ENCODE measurements at places on chromosomes 11 and 22. TPM values are rescaled to one million over a fixed set of nuclear protein-coding genes. Genes with fewer than 3 reads are reported as not detected.

DNA sequence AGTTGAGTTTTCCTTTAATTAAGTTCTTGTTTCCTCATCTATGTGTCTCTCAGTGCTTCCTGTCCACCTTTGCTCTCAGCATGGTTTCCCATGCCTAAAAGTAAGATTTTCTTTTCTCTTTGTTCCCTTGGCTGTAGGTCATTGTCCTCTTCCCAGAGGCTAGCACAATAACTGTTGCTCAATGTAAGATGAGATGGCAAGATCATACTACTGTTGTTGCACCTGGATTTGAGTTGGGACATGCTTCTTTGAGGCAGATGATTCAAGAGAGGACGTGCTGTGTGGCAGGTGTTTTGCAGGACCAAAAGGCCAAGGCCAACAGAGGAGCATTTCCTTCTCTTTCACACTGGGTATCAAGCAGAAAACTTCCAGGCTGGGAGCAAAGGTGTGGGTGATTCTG, 11.3 kb upstream of the NELL1 start:
- no peak for DNase-seq

GRCh38 chr11:83681031-83681781, 395.0 kb upstream of the CCDC90B start:
- no peak for DNase-seq

DNA sequence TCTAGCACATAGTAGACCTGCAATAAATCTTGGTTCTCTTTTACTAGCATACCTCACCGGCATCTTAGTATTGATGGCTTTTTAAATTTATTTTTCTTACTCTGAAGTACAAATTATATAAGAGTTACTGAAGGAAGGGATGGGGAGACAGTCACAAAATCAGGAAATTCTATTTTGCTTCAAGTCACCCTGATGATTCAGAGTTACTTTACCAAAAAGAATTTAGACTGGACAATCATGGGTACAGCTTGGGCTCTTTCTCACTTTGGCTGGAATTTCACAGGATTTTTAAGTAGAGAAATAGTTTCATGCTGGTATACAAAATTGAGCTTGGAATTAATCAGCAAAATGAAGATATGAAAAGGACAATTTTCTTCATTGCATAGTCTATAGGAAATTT, 919.2 kb downstream of the METTL15 start:
- DNase-seq = no peak

DNA sequence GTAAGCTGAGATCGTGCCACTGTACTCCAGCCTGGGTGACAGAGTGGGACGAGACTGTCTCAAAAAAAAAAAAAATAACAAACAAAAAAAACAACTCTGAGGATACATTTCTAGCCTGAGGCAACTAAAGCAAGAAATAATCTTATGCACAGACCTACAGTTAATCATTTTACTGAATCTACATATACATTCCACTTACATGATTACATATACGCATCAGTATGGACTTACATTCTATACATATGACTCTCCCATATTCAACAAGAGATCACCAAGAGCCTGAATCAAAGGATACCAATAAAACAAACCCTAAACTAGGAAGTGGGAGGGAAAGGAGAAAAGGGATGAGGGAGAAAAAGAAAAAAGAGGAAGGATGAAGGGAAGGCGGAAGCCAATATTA, 1.1 kb downstream of the ALG8 start:
- DNase-seq = no peak

- DNase-seq = no peak
These were observed 56.6 kb upstream of the WNT7B start for GRCh38 chr22:46033256-46034200.

DNA sequence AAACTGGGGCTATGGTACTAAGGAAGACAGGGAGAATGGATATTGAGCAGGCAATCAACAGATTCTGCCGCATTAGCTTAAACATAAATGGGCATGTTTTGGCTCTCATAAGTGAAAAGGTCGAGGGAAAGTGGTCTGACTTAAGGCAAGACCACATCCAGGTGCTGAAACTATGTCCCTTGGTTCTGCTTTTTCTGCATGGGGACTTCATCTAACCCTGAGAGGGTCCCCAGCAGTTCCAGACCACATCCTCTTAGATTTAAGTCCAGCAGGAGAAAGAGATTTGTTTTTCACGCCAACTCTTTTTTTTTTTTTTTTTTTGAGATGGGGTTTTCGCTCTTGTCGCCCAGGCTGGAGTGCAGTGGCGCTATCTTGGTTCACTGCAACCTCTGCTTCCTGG, 5.5 kb downstream of the RPS6KA4 start:
- no peak for DNase-seq

- DNase-seq = no peak
These were observed 24.0 kb downstream of the F2 start for GRCh38 chr11:46743043-46743442.

DNA sequence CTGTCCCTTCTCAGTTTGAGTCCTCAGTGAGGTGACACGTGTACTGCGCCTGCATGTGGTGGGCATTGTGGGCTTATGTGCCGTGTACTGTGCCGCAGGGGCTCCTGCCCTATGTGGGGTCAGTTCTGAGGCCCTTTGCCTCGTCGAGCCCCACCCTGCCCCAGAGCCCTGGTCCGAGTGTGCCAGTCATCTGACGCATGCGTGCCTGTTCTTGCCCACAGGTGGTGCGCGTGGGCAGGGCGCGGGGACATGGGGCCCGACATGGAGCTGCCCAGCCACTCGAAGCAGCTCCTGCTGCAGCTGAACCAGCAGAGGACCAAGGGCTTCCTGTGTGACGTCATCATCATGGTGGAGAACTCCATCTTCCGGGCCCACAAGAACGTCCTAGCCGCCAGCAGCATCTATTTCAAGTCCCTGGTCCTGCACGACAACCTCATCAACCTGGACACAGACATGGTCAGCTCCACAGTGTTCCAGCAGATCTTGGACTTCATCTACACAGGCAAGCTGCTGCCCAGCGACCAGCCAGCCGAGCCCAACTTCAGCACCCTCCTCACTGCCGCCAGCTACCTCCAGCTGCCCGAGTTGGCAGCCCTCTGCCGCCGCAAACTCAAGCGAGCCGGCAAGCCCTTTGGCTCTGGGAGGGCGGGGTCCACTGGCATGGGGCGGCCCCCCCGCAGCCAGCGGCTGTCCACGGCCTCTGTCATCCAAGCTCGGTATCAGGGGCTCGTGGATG, 22.3 kb upstream of the TMEM191C start:
- no peak for DNase-seq

Gene PHETA2
- 0.07 TPM for polyA plus RNA-seq

DNA sequence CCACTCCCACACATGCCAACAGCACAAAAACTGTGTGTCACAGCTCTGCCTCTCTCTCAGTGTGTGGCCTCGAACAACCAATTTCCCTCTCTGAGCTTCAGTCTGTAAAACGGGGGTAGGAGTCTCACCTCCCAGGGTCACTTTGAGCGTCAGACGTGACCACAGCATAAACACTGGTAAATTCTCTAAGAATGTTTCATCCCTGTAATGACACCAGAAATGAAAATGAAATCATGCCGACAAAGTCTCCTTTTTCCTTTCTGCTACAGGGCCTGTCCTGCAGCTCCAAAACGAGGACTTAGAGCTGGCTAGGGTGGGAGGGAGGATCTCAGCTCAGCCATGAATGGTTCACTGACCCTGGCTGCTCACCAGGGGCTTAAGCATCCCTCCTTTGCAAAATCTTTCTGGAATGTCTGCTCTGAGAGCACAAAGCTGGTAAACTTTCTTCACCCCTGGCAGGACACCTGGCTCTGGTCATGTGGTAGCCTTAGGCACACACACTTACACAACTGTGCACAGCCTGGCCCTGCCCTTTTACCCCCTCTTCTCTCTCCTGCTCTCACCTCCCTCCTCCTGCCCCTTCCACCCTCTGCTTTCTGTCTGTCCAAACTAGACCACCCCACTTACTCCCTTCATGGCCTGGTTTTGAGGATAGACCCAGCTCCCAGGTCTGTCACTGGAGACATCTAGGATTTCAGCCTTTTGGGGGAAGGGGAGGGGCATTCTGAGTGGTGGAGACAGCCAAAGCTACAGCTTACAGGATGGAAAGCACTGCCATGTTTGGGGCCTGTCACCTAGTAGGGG, 12.3 kb upstream of the TSKU start:
- DNase-seq = no peak

Gene TCN1
- 5.1 TPM for polyA plus RNA-seq

GRCh38 chr11:21133722-21134121, 464.3 kb downstream of the NELL1 start:
- DNase-seq = no peak

DNA sequence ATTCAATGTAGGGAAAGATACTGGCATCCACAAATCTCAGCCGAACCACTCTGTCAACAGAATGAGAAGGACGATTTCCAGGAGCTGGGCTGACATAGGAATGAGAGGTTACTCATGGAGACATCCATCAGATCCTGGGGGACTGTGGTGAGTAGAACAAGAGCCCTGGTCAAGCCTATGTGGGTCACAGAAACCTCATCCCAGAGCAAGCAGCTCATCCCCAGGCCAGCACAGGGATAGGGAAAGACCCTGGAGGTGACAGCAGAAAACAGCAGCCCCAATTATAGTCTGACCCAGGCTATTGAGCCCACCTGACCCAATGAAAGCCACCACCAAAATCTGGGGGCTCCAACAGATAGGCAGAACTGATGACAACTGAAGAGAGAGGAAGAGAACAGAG, 128.0 kb upstream of the SERPIND1 start:
- no peak for DNase-seq

Gene UBQLNL
- polyA plus RNA-seq = 0.24 TPM

Gene GP1BB
- polyA plus RNA-seq = 110 TPM

DNA sequence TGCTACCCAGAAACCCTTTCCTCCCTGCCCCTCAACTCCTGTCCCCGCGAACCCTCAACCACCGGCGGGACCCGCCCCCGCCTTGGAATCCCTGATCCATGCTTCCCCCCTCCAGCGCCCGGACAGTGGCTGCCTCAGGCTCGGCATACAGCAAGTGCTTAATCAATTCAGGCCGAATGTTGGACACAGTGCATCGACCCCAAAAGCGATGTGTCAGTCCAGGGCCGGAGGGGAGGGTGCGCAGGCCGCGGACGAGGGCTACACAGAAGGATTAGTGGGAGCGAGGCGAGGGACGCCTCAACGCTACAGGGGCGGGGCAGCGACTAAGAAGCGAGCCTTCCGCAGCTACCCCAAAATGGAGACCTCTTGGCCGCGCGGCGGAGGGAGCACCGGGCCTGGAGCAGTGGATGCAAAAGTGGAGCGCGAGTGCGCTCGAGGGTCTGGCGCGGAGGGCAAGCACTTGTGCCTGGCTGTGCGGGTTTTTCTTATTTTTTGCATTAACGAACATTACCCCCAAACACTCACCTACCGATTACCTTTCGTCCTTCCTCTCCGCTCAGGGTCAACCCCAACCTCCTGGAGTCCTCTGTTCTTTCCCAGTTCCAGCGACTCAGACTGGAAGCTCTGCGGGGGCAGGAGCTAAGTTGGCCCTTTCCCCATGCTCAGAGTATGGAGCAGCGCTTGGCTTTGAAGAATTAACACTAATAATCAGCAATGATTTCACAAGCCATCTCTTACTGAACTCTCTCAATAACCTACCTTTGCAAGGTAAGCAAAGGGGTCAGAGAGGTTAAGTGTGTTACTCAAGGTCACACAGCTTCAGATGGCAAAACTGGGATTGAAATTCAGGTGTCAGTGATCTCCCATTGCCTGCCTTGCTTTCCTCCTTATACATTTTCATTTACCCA, 30.0 kb upstream of the WNT11 start:
- DNase-seq = peak; percentile 68

- no peak for DNase-seq
These were observed 55.3 kb downstream of the LRRC4C start for GRCh38 chr11:41404109-41404508.

DNA sequence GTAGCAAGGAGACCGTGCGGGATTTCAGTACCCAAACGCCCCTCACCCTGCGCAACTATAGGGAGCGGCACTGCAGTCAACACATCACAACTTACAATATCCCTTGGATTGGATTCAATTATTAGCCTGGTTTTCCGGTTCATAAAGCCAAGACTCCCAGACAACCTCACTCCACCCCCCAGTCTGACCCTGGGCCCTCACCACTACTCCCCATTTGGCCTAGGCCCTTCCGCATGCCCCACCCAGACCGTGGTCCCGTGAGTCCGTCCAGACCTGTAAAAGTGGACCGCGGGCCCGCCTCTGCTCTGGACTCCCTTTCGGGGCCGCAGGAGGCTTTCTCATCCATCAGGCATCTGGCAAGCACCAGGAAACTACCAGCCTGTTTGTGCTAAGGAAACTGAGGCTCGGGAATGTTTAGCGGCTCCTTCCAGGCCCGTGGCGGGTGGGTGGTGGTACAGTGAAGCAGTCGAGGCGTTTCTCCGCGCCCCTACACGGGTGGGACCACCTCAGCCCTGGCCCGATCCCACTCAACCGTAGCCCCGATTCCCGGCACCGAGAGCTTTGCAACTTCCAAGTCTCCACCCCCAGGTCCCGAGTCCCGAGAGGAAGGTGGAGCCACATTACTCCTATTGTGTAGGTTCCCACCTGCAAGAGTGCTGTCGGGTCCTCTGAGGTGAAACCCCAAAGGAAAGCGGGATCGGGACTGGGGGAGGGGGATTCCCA, 679 bp upstream of the DPP3 start:
- peak; percentile 50 for DNase-seq

GRCh38 chr22:46053563-46054090, 76.7 kb upstream of the WNT7B start:
- DNase-seq = peak; percentile 29

GRCh38 chr11:67266449-67267187, at the start of gene GRK2:
Gene GRK2, plus strand, starts transcription at chr11:67266473. Its CDS starts 227 bp downstream, at chr11:67266700.
- DNase-seq = no peak

DNA sequence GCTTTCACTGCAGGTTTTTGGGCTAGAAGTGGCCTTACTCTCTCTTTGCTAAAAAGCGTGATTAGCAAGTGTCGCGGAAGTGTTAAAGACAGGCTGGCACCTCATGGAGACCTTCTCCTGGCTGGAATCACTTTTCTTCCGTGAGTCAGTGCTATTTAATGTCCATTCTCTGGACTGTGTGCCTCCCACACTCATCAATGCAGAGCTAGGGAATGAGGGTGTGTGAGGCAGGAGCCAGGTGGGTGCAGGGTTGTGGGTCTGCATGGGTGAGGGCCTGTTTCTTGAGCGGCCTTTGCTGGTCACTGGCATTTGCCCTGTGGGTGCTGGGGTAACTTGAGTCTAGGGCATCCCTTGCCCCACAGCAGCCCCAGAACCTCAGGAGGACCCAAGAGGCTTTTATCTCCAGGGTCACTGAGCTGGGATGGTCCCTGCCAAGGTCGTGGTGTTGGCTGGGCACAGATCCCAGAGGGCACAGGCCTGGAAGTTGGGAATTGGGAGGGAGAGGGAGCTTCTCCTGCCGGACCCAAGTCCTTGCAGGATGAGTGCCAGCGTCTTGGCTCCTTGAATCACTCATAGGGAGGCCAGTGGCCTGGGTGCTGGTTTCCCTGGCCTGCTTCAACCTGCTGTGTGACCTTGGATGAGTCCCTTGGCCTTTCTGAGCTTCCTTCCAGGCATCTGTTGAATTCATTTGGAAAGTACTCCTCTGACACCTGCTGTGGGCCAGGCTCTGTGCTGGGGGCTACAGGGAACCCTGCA, 30.0 kb downstream of the KIAA1671 start:
- no peak for DNase-seq

DNA sequence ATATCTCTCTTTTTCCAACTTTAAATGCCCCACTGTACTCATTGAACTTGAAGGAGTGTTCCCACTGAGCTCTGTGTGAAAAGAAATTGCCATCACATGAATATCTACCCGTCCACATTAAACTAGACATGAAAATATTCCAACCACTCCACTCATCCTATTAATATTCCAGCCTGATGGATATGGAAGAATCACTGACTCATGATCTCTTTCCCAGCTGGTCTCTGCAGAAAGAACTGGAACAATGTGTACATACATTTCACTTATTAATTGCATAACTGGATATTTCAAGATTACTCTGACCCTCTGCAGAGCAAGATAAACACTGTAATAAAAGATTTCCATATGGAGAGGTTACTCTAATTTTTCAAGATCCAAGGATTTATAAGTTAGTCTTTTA, 711.1 kb upstream of the LRRC4C start:
- DNase-seq = no peak

Measured in K562 (cell line).